ENCODE measurements at places on chromosomes 13 and 19.

DNA sequence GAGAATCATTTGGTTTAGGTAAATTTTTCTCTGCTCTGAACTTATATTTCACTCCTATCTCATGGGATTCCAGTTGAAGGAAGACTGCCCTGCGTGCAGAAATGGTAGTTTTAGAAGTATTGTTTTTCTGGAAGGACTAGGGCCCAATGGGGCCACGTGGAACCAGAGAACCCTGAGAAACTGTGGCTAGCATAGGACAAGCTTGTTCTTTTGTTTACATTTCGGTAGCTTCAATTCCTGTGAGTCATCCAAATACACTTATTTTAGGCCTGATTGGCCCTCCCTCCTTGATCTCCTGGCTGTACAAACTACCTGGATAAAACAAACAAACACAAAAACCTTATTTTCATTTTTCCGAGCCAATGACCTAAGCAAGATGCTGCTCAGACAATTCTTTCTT, 124.0 kb downstream of the ITGBL1 start:
- no peak for DNase-seq

GRCh38 chr19:7907544-7907943, 3.9 kb downstream of the MAP2K7 start:
- no peak for DNase-seq

- DNase-seq: no peak
Observed at GRCh38 chr13:48234566-48235340, 1.7 kb downstream of the ITM2B start.

DNA sequence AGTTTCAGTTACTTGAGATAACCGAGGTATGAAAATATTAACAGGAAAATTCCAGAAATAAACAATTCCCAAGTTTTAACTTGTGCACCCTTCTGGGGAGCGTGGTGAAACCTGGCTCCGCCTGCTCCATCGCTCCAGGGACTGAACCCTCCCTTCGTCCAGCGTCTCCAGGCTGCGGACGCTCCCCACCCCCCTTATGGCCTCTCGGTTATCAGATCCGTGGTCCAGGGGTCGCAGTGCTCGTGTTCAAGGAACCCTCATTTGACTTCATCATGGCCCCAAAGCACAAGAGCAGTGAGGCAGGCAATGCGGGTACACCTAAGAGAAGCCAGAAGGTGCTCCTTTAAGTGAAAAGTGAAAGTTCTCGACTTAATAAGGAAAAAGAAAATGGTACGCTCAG, 71.1 kb downstream of the ATP11A start:
- DNase-seq: no peak

DNA sequence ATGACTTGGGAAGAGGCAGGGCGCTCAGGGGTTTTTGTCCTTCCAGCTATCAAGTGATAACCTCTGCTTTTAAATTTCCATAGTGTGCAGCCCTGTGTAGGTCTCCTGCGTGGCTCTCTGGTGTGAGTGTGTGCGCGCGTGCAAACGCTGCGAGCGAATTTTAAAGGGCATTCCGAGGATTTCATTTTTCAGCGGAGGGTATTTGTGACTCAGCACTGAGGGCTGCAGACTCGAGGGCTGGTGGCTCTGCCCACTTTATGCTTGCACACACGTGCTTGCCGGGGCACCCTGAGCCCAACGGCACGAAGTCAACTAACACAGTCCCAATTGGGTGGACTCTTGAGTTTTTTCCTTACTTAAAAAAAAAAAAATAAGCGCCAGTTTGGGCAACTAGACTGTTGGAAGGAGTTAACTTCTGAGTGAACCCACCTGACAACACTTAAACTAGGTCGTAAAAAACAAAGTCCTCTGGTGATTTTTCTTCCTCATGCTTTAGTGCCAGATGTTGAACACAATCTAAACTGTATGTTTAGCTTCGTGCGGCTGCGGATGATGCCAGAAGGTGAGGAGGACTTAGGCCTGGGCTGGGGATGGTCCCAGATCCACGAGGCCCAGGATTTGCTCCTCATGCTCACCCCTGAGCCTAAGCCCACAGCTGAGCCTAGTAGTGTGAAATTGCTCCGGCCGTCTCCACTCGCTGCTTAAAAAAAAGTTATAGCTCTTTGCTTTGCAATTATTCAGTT, 2.1 kb downstream of the FGF9 start:
- DNase-seq: no peak

DNA sequence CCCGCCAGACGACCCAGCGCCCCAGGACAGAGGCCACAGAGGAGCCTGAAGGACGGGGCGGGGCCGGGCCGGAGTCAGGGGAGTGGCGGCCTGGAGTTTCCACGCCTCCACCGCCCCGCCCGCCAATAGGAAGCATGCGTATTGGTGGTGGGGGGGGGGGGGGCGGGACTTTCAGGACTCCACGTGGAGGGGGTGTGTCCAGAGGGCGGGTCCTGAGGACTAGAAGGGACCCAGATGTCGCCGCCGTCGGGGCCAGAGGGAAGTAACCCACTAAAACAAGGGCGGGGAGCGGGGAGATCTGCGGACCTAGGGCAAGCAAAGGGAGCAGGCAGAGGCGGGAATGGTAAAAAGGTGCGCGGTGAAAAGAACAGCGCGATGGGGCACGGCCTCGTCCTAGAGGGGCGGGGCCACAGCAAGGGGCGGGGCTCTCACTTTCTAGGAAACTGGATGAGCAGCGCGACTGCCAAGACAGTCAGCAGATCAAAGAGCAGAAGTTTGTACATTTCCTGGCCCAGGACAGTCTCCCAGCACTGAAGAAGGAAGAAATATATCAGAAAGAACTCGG, 2.8 kb upstream of the LENG1 start:
- DNase-seq: peak; percentile 75

GRCh38 chr19:4409123-4409933, 6.9 kb downstream of the CHAF1A start:
- DNase-seq: no peak

GRCh38 chr19:54137699-54138488, at the start of gene CNOT3:
TSS of gene CNOT3 (plus strand) at chr19:54137762. CDS start at chr19:54142979, 5,217 bp downstream.
- DNase-seq: no peak

DNA sequence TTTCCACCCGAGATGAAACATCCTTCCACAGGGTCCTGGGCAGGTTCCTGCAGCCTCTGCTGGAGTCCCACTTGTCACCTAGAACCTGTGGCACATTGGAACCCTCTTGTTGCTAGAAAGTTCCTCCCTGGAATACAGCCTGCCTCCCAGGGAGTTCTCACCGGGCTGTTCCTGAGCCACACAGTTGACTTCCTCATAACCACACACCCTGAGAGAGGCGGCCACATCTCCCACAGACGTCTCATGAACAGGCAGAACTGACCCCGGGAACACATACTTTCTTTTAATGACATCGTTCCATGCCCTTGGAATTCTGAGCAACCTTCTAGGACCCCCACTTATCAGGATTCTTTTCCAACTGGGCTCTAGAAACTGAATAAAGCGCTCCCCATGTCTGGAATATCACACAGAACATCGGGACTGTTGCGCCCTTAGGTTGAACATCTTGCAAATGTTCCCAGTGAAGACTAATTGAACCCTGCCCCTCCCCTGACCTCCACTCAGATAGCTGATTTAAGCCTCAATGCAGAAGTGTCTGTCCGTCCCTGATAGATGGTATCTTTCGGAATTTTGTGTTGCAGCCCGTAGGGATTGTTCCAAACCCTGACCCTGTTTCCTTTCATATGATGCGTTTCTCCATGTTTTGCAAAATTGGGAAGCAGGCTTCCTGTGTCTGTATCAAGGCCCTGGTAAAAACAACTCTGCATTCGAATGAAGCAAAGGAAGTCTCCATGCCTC, 91.1 kb downstream of the RAB20 start:
- DNase-seq: no peak

- peak; percentile 77 for DNase-seq
Observed at GRCh38 chr13:62014299-62014698, 598.6 kb upstream of the PCDH20 start.

DNA sequence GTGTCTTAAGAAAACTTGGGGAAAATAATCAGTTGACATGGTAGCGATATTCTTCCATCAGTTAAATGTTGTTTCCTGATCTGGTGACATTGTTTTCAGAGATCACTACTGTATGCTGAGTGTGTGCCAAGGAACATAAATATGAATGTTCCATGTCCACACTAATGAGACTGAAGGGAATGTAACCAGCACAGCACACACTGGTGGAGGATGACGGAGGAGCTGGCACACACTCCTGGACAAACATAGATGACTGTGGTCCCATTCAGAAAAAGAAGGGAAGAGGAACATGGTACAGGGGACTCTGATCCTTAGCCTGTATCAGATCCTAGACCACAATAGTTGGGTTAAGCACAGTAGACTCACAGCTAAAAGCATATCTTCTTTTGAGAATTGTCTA, 574.8 kb downstream of the MYO16 start:
- DNase-seq: no peak

DNA sequence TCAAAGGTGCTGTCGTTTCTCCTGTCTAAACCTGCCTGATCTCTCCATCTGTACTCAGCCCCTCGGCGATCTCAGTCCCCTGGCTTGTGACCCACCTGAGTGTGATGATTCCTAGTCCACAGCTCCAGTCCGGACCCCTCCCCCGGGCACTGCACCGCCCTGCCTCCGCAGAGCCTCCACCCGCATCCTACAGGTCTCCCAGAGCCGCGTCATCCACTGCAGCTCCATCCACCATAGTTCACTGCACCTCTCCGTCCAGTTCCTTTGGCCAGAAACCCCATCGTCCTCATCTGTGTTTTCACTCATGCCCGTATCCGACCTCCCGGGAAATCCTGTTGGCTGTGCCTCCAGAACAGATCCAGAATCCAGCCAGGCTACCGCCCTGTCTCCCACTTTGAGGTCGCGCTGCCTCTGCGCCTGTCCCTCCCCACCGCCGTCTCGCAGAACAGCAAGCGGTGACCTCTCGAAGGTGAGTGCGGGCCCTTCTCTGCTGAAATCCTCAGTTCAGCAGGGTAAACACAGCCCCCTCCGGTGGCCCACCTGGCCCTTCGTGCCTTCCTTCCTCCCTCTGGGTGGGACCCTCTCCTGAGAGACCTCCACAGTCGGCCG, 51.9 kb upstream of the MCF2L start:
- DNase-seq: no peak

DNA sequence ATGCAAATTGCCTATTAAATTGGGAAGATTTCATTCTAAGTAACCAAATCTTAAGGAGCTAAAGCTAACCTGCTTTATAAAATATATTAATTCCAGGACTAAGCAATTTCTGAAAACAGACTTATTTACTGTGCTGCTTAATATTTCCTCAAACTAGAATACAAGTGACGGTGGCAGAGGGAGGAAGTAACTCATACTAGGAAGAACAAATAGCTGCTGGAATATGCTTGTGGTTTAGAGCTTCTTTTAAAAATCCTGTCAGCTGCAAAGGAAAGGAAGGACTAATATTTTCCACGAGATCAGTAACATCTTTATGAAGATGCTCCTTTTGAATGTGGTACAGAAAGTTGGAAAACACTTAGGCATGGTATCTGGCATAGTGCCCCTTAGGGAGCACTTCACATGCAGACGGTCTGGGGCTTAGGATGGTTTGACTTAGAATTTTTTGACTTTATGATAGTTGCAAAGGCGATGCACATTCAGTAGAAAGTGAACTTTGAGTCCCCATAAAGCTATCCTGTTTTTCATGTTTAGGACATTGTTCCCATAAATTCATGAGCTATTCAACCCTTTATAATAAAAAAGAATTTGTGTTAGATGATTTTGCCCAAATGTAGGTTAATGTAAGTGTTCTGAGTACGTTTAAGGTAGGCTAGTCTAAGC, 3.4 kb upstream of the HNRNPA1L2 start:
- DNase-seq: no peak

DNA sequence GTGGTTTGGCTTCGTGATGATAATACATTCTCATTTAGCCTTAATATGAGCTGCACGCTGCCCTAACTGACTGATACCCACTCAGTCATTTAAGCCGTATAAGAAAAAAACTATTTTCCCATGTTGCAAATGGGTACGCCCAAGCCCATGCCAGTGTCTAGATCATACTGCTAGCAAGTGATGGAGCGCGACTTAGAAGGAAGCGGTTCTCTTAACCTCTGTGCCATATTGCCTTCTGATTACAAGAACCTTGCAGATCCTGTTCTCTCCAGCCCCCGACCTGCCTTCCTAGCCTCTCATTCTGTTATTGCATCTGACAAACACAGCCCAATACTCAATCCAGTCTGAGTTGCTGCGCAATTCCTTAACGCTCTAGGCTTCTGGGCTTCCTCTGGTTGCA, 603 bp downstream of the GPALPP1 start:
- DNase-seq: no peak

DNA sequence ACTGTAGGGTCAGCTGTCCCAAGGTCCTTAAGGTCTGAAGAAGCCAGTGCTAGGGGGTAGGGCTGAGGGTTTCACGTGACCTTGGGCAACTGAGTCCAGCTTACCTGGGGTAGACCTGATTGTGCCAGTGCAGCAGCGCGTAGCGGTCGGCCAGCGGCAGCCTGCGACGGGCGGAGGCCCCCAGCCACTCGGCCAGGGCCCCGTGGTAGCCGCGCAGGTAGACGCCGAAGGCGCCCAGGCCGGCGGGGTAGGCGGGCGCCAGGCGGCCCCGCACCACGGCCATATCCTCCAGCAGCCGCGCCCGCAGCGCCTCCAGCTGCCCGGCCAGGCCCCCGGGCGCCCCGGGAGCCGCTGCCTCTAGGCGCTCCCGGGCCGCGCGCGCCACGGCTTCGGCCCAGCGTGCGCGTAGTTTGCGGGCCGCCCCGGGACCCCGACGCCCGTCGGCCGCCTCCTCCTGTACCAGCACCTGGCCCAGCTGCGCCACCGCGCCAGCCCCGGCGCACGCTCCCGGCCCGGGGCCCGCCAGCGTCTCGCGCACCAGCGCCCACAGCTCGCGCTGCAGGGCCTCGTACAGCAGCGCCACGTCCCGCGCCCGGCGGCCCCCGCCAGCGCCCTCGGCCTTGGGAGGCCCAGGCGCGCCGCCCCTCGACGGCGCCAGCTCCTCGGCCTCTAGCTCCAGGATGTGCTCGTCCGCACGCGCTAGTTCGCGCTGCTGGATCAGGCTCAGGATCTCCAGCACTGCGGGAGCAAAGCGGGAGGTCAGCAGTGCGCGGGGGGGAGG, 10.9 kb downstream of the EXOC3L2 start:
- DNase-seq: no peak

DNA sequence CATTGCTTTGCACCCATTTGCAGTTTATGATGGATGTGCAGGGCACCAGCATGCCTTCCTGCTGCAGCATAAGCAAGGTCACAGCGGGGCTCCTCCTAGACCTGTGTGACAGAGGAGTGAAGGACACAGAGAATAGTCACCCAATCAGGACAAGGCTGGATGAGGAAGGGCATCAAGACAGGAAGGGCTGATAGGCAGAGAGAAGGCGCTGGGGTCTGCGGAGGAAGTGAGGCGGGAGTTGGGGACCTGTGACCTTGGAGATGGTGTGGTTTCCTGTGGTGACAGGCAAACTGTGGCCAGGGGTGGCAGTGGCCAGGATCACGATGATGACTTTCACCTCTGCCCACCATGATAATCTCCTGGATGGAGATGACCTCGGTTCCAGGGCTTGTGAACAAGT, 16.4 kb upstream of the KCTD15 start:
- no peak for DNase-seq

- DNase-seq: no peak
Observed at GRCh38 chr13:30880856-30881155, 25.3 kb upstream of the MEDAG start.
